Smooth muscle cell of trachea (primary cell): ENCODE measurements at places on chromosomes 12 and 14. TPM values are rescaled to one million over a fixed set of nuclear protein-coding genes. Genes with fewer than 3 reads are reported as not detected.

The INHBC gene
- total RNA-seq, result not detected in 2 replicates

The GRIP1 gene
- 0.73 TPM in 1 of 2 replicates, not detected in the other for total RNA-seq

The MUCL1 gene
- total RNA-seq, result not detected in 2 replicates

The LIN52 gene
- 6.1 and 8.3 TPM in 2 replicates for total RNA-seq

The ACTR10 gene
- total RNA-seq, result 56.6 and 60.0 TPM in 2 replicates

The B3GNT4 gene
- 0.33 TPM in 1 of 2 replicates, not detected in the other for total RNA-seq
